Femur (tissue), 1 donor: ENCODE measurements at places on chromosomes 1 and 21.

- no peak for DNase-seq
Measured at GRCh38 chr1:118117521-118117920, 67.5 kb downstream of the SPAG17 start.

GRCh38 chr1:218317061-218317460 is 28.1 kb upstream of the TGFB2 start:
- no peak for DNase-seq

DNA sequence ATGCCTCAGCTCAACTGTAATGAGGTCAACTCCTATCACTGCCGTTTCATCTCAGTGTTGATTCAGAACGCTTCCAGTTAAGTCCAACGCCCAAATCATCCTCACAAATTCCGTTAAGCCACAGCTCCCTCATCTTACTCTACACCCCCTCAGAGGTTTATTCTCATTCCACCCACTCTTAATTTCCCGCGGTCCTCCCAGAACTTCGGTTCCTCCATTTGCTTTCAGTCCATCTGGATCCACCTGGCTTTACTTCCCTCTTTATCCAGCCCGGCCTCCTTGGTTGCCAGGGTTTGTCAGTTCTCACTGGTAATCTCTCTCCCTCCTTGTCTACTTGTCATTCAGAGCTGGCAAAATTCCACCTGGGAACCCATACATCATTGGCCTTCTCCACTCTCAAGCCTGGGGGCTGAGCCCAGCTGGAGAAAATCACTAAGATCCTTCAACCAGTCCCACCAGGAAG is 51.3 kb upstream of the RUNX1 start:
- no peak for DNase-seq

DNA sequence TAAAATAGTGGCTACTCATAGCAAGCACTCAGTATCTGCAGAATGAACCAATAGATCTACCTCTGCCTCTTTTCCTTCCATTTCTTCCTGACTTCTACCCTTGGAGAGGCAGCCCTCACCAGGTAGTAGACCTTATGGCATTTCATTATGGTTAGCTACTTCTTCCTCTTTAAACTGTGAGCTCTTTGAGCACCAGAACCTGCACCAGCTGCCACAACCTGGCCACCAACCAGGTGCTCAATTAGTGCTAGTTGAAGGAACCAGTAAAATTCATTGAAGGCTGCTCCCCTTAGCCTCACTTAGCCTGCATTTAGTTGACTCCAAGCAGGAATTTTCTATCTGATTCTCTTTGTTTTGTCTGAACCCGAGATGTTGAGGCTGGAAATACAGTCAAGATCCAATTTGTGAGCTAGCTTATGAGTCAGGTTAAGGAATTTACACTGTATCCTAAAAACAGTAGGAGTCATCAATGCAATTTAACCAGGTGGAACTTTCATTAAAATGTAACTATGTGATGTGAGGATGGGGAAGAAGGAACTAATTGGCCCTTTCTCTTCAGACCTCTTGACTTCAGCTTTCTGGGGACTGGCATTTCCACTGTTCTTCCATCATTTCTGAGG is 81.5 kb upstream of the UBE2U start:
- DNase-seq, result no peak
